Activated CD4-positive, alpha-beta T cell treated with anti-CD3 and anti-CD28 coated beads, Interleukin-2, Interleukin-4, amounts not matched to agents 100 ng/mL and 50 ng/mL, durations not matched to agents 16 hours and 8 hours (primary cell): ENCODE measurements at places on chromosomes 5 and 9.
A peak's percentile ranks its signal among the peaks of the same experiment; 100 is the strongest.

GRCh38 chr9:79565245-79565644 is 6.5 kb upstream of the TLE4 start:
- DNase-seq: peak; percentile 25

DNA sequence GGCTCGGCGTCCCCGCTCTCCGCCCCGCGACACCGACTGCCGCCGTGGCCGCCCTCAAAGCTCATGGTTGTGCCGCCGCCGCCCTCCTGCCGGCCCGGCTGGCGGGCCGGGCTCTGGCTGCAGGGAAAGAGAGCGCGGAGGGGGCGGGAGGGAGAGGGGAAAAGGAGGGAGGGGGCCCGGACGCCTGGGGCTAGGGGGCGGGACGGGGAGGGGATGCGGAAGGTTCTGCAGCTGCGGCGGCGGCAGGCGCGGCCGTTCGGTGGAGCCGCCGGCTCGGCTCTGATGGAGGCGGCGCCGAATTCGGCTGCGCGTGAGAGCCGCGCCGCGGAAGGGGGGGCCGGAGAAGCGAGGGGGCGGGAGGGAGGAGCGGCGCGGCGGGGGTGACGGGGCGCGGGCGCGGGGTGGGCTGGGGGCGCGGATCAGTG is at the start of gene MARCHF11:
MARCHF11 (minus strand) TSS at position 281 of the 425 bp plus-strand sequence; CDS start at position 65, 216 bp downstream.
- DNase-seq: no peak

DNA sequence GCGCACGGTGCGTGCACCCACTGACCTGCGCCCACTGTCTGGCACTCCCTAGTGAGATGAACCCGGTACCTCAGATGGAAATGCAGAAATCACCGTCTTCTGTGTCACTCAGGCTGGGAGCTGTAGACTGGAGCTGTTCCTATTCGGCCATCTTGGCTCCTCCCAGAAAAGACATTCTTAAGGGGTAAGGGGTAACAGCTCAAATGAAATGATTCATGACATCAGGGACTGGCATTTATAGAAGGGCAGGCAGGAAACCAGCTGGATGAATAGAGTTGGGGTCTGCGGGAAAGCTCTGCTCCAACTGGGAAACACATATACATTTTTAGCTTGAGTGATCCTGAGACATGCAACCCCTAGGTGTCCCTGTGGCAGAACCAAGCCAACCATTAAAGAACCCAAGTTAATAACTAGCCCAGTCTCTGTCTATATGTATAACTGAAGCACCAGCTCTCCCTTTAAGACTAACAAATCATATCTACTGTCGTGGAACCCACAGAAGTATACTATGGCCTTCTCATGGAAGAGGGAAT is 119.3 kb downstream of the LMNB1 start:
- no peak for DNase-seq

DNA sequence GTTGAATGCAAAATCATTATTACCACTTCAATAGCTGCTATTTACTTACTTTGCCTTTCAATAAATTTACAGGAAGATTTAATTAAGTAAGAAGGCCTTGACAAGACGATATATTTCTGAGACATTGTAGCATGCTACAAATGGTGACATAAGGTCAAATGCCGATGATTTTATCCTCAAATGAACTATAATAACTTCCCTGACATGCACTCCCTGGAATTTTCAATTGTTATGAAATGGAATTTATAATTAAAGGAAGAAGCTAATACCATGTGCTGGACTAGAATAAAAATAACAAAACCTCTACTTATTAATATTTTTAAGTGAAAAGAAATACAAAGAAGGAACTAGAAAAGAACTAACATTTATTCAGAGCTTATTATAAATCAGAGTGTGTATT is 30.2 kb upstream of the ITGA1 start:
- DNase-seq: no peak

DNA sequence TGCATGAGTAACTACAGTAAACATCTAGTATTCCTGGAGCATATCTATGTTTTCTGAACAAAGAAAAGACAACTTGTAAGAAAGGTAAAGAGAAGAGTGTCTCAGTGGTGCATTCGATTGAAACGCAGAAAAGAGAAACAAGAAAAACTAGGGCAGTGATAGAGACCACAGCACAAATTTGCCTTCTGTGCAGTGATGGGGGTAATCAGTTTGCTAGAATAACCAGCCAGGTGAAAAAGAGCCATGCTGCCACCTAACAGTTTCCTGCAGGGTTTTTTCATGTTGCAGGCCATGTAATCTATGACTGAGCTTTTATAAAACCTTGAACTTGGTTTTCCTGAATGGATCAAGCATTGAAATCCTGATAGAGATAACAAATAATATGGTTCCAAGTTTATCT is 198.4 kb upstream of the MEF2C start:
- DNase-seq: no peak

- no peak for DNase-seq
Measured at GRCh38 chr9:98962181-98962560, 18.5 kb downstream of the COL15A1 start.

DNA sequence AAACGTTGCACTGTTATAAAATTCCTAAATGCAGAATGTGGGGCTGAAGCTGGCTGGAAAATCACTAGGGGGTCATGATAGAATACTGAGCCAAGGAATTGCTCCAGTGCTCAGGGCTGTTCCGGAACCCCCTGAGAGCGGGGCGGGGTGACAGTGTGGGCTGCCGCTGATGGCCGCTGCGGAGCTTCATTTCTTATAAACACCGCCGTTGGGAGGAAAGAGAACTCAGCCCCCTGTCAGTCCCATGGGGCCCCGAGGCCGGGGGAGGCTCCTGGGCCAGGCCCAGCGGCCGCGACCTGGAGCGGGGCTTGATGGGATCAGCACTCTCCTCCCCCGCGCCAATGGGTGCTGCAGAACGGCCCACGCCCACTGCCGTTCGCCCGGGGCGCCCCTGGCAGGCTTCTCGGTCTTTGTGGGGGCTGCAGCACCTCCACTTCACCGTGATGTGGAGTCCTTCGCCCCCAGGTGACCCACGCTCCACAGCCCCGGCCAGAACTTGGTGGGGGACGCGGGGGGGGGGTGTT is 5.2 kb upstream of the IRF1 start:
- DNase-seq: peak; percentile 75
